ENCODE measurements at places on chromosomes 6 and 20.

DNA sequence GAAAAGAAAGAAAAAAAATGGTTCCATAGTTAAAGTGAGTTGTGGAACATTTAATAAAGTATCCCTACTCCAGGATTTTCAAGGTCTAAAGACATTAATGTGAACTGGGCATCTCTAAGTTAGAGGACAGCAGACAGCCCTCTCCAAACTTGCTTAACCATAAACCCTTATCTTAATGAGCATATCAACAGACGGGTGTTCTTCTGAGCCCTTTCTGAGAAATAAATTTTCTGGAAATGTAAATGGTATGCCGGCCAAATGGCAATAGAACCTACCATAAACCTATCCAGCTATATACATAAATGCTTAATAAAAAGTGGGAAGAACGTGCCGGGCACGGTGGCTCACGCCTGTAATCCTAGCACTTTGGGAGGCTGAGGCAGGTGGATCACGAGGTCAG lies 12.5 kb downstream of the SLC18B1 start:
- no peak for DNase-seq

GRCh38 chr20:61562491-61562890 lies 310.4 kb downstream of the CDH4 start:
- DNase-seq = no peak

DNA sequence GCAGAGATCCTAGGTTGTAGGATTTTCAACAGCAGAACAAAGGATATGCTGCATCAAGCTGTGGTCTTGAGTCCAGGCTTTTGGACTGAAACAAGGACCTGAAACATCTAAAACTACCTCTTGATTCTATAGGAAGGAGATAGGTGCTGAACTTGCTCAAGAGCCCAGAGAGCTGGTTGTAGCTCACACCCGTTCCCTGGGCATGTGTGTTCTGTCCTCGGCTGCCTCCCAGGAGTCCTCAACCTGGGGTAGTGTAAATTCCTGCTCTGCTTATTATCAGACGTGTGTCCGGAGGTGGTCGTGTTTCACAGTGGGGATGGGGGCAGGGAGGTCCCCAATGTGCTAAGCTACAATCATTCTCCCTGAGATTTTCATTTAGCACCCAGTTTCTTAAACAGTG lies 4.8 kb downstream of the NOP56 start:
- DNase-seq = no peak

DNA sequence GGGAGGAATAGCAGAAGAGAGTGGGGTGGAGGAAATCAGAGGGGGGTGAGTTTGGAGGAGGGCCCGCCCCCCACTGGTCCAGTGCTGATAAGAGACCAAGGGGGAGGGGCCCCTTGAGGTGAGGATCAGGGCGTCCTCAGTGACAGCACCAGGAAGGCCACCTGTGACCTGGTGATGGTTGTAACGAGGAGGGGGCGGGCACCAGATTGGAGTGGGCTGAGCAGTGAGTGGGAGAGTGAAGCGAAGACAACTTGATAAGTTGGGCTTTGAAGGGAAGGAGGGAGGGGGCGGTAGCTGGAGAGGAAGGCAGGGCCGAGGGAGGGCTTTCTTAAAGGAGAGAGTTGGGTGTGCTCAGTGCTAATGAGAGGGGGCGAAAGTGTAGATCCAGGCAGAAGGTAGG lies 30.7 kb downstream of the CDH22 start:
- no peak for DNase-seq

DNA sequence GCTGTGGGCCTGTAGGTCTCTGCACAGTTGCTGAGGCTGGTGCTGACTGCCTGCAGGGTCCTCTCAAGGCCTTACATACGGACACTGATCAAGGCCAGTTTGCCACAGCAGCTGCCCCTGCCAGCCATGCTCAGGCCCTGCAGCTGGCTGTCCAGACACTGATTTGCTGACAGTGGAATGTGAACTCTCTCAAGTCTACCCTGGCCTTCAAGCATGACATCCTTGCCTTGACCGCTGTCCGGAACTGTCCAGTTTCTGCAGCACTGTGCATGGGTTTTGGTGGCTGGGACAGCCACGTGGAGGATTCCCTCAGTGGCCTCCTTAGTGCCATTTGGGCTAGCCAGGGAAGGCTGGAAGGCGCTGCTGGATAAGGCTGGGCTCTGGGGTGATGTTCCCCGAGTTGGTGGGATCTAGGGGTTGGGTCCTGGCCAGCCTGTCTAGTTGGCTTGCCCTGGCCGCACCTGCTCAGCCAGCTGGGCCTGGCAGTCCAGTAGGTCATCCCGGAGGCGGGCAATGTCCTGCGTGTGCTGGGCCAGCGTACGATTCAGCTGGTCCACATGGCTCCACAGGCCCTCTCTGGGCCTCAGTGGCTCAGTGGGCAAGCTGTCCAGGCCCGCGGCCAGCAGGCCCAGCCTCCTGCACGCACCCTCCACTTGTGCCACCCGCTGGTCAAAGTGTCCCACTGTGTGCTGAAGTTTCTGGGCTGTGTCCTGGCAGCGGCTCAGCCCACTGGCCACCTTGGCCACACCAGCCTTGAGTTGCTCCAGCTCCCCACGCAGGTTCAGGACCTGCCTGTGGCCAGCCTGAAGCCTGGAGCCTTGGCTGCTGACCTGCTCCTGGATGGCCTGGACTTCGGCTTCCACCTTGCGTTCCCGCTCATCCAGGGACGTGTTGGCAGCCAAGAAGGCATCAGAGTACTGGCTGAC lies 5.5 kb downstream of the EMILIN3 start:
- DNase-seq = no peak

DNA sequence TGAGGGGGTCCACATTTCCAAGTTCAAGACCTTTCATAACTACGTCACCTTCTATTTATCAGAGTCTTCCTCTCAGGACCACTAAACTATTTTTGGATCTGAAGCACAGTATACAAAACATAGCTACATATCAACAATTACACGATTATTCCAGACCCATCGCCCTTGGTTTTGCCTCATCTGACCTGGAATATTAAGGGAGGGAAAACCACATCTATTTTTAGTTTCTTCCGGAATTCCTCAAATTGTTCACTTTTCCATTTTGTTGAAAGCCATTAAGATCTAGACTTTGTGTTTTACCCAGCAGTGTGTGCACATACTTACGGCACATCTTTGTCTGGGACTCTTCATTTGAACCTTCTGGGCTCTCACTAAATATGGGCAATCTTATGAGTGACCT lies 12.0 kb upstream of the ADGRF5 start:
- DNase-seq = no peak

GRCh38 chr20:63431944-63432343 lies 40.5 kb downstream of the KCNQ2 start:
- no peak for DNase-seq

DNA sequence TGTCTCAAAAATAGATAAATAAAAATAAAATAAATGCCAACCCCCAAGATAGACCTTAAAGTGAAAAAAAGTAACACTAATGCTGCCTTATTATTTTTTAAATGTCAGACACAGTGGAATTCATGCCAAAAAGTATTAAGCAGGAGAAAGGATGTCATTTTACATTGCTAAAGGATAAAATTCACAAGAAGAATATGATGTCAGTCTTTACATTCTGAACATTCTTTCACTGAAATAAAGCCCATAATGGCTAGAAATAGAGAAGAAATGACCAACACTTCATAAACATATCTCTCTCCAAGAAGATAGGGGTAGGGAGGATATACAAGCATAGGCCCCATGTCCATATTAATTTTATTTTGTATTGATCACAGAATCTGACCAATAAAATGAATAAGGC lies 47.4 kb downstream of the SLC23A2 start:
- DNase-seq = no peak

DNA sequence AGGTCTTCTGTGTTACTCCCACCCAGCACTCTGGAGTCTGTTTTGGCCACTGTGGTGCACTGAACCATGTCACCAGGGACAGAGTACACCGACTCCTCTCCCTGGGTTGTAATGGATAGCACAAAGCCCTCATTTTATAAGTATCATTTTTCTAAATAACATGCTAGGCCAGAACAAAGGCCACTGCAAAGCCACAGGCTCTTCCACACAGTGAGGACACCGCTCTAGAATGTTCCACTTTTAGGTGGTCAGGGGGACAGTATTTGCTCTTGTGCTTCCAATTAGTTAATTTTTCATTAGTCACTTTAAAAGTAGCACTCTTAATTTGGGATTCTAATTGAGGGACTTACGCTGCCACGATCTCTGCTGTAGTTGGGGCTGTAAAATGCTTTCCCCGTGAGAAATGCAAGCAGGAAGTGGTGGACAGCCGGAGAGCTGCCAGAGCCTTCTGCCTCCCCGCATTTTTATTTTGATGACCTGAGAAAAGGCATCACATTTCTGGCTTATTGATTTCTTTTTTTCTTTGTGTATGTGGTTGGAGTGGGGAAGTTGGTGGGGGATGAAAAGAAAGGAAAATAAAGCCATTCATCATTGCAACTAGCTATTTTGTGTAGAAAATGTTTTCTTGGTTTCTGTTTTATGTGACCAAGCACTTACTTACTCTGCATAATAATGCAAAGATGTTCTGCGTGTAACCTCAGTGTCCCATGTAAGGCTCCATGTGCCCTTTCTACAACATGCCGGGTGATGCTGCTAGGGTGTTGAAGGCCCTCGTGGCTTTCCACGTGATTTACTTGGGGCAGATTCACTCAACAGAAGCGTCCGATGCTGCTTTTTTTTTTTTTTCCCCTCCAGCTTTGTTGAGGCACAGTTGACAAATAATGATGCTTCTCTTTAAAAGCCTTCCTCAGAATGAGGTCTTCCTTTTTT lies 195.9 kb downstream of the SASH1 start:
- DNase-seq = no peak

- DNase-seq = peak; percentile 51
These were observed 9.0 kb downstream of the POLH start for GRCh38 chr6:43584892-43585570.

Data from activated effector memory CD4-positive, alpha-beta T cell treated with Interleukin-2 at 50 U/mL for 16 hours (primary cell).